ENCODE measurements at places on chromosomes 11 and 22.

GRCh38 chr11:32919338-32919737 is 26.7 kb downstream of the QSER1 start:
- no peak overlapping the region for H3K27ac ChIP-seq
- no peaks in the 10 kb centered on the region for H3K27me3 ChIP-seq
- H3K36me3 ChIP-seq, result no peaks in the 10 kb centered on the region
- H3K4me1 ChIP-seq, result peaks cover 5% of the 10 kb centered on the region
- H3K4me3 ChIP-seq, result no peak overlapping the region

GRCh38 chr11:92697461-92698312 is 271.8 kb upstream of the MTNR1B start:
- no peaks in the 10 kb centered on the region for H3K4me1 ChIP-seq
- H3K27ac ChIP-seq, result no peak overlapping the region
- no peak overlapping the region for H3K4me3 ChIP-seq
- no peaks in the 10 kb centered on the region for H3K36me3 ChIP-seq

- no peak overlapping the region for H3K27ac ChIP-seq
- H3K4me1 ChIP-seq, result peaks cover 6% of the 10 kb centered on the region
- H3K36me3 ChIP-seq, result no peaks in the 10 kb centered on the region
- DNase-seq, result no peak
- H3K4me3 ChIP-seq, result no peak overlapping the region
- no peaks in the 10 kb centered on the region for H3K27me3 ChIP-seq
Observed at GRCh38 chr11:118128721-118129470, 23.7 kb downstream of the SCN4B start.

DNA sequence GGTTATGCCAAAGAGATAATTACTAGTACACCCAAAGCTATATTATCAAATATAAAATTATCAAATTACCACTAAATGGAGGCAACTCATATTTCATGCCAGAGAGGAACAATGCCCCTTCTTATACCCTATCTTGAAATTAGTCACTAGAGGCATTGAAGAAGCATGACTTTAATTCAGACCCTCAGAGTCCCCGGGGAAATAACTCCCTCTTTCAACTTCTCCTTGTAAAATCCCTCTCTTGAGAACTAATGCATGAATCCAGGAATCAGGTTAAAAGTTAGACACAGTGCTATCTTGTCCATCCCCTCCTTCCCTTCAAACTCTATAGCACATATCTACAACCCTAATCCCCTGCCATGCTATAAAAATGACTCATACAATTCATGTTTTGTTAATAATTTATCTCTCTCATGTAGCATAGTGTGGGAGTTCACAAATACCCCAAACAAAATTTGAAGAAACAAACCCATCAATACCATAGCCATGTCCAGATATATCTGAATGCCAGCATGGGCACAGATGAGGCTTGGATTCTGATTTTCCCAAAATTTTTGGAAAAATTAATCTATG is 665.4 kb downstream of the KCNA4 start:
- H3K27me3 ChIP-seq, result no peaks in the 10 kb centered on the region
- no peaks in the 10 kb centered on the region for H3K4me1 ChIP-seq
- H3K4me3 ChIP-seq, result no peak overlapping the region
- H3K27ac ChIP-seq, result no peak overlapping the region
- H3K36me3 ChIP-seq, result no peaks in the 10 kb centered on the region
- no peak for DNase-seq

DNA sequence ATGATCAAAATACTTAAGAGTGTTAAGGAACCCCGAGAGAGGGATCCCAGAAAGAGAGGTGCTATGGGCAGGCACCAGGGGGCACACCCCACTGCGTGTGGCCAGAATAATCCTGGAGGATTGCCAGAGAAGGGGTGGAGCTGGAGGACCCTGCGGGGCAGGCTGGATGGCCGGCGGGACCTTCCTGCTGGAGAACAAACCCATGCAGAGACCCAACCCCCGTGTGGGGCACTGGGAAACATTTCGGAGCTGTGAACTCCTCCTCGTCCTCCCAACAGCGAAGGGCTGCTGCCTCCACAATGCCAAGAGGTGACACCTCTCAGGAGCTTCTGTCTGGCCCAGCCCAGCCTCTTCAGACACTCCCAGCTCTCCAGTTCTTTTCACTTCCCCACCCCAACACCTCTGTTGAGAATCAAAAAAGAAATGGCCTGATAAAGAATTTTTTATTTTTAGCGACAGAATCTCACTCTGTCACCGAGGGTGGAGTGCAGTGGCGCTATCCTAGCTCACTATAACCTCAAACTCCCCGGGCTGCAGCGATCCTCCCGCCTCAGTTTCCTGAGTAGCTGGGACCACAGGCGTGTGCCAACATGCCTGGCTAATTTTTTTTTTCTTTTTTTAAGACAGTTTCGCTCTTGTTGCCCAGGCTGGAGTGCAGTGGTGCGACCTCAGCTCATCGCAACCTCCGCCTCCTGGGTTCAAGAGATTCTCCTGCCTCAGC is 25.6 kb downstream of the RHOD start:
- H3K27ac ChIP-seq, result no peak overlapping the region
- no peak for DNase-seq
- H3K36me3 ChIP-seq, result no peaks in the 10 kb centered on the region

DNA sequence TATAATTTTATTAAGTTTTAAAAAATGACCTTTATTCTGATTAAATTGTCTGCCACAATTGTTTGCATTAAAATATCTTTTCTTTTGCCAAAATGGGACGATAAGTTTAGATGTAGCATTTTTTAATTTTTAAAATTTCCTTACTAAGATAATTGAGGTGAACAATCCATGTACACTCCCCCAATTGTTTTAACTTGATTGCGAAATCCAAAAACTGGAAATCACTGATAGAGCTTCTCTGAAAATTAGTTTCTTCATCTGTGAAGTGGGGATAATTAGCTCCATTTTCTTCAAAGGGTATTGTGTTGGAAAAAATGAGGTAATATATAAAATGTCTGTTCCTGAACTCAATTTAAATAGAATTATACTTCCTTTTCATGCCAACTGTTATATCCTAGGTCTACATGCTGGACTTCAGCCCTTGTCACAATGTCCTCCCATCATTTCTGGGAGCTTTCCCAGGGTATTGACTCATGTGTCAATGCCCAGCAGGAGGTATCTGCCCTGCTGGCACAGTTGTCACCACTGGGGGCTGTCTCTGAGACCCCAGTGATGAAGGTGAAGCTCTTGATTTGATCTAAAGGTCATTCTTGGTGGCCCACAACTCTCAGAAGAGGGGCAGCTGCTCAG is 28.7 kb upstream of the NAV2 start:
- no peaks in the 10 kb centered on the region for H3K36me3 ChIP-seq
- H3K27me3 ChIP-seq, result no peaks in the 10 kb centered on the region
- DNase-seq, result no peak
- no peak overlapping the region for H3K4me3 ChIP-seq
- H3K27ac ChIP-seq, result no peak overlapping the region

DNA sequence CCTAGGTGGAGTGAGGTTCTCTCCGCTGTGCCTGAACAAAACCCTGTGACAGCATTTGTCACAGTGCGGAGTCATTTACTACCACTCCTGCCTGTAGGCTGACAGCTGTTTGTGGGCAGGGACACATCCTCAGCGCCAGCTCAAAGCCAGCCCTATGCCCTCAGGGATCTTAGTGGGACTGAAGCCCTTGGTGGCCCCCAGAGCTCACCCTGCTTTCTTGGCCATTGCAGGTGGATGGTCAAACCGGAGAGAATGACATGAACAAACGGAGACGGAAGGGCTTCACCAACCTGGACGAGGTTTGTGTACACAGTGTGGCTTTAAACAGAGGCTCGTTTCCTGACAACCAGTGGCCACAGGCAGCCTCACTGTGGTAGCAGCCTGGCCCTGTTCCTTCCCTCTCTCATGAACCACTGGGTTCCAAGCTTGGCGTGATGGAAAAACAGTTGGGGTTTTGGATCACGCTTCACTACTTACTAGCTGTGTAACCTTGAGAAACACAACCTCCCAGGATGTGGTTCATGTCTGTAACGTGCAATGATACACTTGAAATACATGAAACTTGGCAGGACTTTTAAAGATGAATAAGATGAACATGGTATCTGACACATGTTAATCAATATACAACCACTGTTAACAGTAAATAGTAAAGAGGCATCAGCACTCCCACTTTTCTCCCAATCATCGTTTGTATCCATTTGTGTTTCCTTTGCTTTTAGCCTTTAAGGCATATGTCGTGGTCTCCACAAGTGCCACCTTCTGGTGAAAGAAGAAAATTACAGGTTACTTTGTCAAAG is 125.8 kb downstream of the MICAL2 start:
- no peak overlapping the region for H3K27ac ChIP-seq
- no peak overlapping the region for H3K4me3 ChIP-seq

Data from HCT116 (cell line).